Activated T-helper 1 cell treated with anti-CD3 and anti-CD28 coated beads, Interleukin-12 subunit alpha, Interleukin-12 subunit beta, Interleukin-2, Interleukin-4 antibody, amounts not matched to agents 30 ng/mL and 10 ng/mL and 1 ng/mL, durations not matched to agents 14 hours and 24 hours and 36 hours (primary cell): ENCODE measurements at places on chromosomes 2 and 18. TPM values are rescaled to one million over a fixed set of nuclear protein-coding genes. Genes with fewer than 3 reads are reported as not detected.

- no peak for DNase-seq
Measured at GRCh38 chr18:1103537-1103936, 198.9 kb downstream of the ADCYAP1 start.

- no peak for DNase-seq
Measured at GRCh38 chr2:207341112-207341750, 175.5 kb upstream of the KLF7 start.

DNA sequence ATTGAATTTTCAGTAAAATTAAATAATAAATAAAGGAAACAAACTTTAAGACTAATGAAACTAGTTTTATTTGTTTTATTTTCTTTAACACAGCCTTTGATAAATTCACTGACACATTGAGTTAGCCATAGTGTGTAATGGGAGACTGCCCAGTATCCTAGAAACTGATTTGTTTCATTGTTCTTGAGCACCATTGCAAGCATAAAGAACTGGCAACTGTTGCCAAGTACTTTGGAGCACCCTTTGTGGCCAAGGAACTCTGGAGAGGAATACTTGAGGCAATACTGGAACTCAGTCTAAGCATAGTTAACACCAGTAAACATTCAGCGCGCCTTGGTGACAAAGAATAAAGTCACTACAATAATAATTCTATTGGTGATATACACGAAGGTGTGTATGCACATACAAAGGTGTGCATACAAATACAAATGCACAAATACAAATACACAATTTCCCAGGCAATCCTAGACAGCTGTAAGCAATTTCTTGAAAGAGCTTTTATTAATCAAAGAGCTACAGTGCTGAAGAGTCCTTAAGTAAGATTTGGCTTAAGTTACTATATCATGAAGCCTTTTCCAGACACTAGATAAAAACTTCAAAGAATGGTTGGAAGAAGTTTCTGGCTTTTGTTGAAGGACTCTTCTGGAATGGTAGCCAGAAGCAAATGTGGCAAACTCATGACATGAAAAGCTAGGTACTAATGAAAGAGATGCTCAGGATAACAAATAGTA lies 1371.2 kb downstream of the LRP1B start:
- no peak for DNase-seq

- no peak for DNase-seq
Measured at GRCh38 chr2:99898336-99899048, 243.9 kb downstream of the AFF3 start.

GRCh38 chr2:102000813-102001766 lies 9.3 kb downstream of the IL1R2 start:
- DNase-seq, result no peak

The ADD2 gene
- total RNA-seq, result 6.9 and 9.0 TPM in 2 replicates
